ENCODE measurements at places on chromosomes 13 and 19.

DNA sequence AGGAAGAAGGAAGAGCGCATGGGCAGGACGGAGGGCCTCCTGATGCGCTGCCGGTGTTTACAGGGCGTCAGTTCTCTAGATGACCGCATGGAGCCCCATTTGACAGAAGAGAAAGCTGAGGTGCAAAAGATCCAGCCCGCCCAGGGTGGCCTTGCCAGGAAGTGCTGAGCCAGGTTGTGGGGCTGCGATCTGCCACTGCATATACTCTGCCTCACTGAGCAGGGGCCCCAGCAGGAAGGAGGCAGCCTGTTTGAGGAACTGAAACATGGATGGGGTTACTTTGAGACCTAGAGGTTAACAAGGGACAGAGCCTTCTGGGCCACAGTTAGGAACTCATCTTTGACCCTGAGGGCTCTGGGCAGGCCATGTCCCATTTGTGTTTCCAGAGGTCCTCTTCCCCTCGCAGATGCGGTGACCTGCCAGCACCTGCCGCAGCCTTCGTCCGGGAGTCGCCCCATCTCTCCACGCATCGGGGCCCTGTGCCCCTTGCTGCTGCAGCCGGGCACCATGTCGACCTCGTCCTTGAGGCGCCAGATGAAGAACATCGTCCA, 3.2 kb downstream of the EPN1 start:
- DNase-seq, result no peak

- DNase-seq, result no peak
Observed at GRCh38 chr13:111346101-111346680, 25.7 kb downstream of the TEX29 start.

- DNase-seq, result no peak
Observed at GRCh38 chr19:40232949-40233810, 6.7 kb upstream of the CCNP start.

GRCh38 chr13:75299246-75299645, 182.7 kb downstream of the TBC1D4 start:
- no peak for DNase-seq

DNA sequence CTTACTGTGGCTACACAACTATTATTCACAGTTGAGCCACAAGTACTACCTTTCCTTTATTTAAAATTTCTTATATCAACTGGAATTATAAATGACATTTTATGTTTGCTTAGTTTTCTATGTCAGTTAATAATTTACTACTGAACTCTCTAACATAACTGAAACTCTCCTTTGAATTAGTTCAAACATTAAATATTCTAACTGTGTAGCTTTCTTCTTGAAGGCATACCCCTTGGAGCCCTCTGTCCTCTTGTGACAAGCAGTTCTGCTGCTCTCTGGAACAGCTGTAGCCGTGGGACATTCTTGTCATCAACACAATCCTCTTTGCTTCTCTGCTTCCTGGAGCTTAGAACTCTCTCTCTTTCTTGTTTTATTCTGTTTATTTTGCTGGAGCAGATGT, 244.8 kb downstream of the NHLRC3 start:
- no peak for DNase-seq

DNA sequence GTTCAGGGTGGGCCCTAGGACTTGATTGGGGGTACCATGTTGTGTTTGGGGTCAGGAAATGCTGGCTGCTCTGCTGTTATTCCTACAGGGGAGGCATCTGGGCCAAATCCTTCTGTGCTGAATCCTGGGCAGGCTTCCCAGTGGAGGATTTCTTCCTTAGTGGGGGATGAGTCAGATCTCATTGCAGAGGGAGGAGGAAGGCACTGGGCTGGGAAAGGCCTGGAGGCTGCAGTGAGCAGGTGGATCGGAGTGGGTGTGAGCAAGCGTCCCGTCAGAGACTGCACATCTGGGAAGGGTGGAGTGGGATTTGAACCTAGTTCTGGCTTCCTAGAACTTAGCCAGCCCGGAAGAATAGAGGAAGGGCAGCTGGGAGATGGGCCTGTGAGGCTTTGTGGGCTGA, 11.5 kb downstream of the CCDC124 start:
- no peak for DNase-seq

DNA sequence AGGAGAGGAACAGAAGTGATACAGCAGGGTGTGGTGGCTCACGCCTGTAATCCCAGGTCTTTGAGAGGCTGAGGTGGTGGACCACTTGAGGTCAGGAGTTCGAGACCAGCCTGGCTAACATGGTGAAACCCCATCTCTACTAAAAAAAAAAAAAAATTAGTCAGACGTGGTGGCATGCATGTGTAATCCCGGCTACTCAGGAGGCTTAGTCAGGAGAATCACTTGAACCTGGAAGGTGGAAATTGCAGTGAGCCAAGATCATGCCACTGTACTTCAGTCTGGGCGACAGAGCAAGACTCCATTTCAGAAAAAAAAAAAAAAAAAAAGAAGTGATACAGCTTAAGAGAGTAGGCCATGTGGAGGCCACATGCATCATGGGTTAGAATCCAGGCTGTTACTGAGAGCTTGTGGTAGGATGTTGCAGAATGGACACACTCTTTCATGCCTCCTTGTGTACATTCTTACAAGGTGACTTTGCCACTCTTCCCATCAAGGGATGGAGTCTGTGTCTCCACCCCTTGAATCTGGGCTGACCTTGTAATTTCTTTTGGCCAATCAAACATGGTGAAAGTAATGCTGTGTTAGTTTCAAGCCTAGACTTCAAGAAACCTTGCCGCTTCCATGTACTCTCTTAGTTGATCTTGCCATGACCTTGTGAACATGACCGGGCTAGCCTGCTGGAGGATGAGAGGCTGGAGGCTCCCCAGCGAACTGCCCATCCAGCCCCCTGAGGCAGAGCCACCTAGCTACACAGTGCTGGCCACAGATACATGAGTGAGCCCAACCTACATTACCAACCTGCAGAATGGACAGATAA, 12.3 kb downstream of the FAM187B start:
- DNase-seq, result no peak

DNA sequence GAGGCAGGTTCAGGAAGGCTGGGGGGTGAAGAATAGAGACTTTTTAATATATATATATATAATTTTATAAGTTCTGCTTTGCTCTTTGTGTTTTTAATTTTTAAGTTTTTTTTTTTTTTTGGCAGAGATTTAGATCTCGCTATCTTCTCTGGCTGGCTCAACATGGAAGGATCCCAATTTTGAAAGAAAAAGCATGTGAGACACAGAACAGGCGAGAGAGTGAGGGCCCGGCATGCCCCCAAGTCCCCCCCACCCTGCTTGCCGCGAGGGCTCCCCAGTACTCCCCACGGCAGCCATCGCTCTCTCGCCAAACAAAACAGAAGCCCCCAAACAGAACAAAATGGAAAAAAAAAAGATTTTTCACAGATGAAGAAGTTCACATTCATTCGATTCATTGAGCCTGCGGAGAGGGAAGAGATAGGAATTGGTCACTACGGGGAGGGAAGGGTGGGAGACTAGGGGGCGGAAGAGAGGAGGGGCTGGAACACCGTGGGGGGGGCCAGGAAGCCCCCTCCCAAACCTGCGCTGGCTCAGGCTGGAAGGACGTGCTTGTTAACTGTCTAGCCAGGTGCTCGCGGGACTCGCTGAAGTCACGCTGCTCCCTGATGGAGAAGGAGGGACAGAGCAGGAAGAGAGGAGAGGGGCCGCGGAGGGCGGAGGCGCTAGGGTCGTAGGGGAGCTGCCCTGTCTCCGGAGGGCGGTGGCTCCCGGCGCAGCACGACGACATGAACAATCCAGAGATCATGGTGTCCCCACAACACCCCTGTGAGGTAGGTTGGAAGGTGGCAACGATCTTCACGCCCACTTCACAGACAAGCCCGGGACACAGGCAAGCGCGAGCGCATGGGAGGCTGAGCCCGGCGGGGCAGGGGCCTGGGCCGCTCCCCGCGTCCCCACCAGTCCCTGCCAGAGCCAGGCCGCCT, 10.6 kb downstream of the KHSRP start:
- DNase-seq, result no peak

GRCh38 chr13:98821372-98822224, 69.1 kb upstream of the SLC15A1 start:
- no peak for DNase-seq

GRCh38 chr19:16542910-16543472, 754 bp upstream of the CHERP start:
- no peak for DNase-seq

- DNase-seq, result no peak
Observed at GRCh38 chr19:11426656-11427055, 7.5 kb upstream of the RGL3 start.

- no peak for DNase-seq
Observed at GRCh38 chr19:31423896-31424295, 74.7 kb upstream of the TSHZ3 start.

- DNase-seq, result no peak
Observed at GRCh38 chr19:51815043-51815442, 20.1 kb downstream of the FPR3 start.

GRCh38 chr13:109476001-109476400, 310.4 kb downstream of the IRS2 start:
- DNase-seq, result no peak

GRCh38 chr13:110887597-110888333, 27.1 kb downstream of the ANKRD10 start:
- no peak for DNase-seq

DNA sequence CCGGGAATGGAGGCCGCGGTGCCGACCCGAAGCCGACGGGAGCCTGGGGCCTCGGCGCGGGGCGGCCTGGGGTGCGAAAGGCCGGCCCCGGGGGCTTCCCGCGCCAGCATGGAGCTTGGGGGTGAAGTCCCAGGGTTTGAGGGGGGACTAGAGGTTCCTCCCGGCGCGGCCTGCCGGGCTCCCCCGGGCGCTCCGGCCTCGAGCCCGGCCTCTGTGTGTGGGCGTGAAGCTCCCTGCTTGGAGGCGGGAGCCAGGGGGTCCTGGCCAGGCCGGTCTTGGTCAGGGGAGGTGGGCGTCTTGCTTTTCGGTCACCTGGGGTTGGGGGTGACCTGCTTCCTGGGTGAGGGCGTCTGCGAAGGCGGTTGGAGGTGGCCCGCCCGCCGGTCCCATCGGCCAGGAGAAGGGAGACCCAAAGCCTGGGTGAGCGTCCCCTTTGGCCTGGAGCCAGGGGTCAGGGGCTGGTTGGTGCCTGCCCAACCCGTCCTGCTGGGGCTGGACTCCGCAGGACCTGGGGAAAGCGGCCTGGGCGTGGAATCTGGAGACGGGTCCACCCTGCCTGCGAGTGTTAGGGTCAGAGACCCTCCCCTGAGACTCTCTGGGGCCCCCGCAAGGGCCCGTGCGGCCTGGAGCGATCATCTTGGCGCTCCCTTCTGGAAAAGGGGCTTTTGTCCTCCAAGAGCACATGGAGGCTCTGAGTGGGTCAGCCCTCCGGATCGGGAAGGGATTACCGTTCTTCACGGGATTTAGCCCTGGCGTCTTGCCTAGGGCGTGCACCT, 535 bp downstream of the BSG start:
- no peak for DNase-seq

DNA sequence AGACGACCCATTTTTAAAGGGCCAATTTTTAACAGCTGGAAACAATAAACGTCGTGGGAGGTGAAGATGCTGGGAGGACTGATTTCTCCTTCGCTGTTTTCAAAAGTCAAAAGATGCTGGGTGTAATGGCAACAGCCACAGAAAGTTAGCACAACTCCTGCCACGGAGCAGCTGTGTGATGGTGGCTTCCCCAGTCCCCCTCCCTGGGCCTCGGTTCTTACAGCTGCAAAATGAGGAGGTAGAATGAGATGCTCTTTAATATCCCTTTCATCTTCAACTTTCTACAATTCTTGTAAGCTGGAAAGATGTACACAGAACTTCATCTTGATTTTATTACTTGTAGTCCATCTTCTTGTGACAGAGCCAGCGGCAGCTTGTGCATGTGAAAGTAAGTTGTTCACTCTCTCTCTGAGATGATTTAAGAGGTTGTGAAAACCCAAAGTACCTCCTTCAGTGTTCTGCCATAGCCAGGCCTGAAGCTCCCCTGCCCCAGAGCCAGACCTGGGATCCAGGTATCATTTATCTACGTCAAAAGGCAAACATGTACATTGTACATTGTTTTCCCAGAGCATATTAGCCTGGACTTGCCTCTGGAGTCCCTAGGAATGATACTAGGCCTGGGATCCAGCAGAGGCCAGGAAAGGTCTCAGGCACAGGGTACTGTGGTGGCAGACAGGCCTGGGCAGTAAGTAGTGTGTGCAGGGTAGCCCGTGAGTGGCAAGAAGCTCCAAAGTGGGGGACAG, 3.4 kb upstream of the UBE2L5 start:
- DNase-seq, result no peak

- no peak for DNase-seq
Observed at GRCh38 chr13:65710514-65710913, 1519.6 kb downstream of the PCDH9 start.

DNA sequence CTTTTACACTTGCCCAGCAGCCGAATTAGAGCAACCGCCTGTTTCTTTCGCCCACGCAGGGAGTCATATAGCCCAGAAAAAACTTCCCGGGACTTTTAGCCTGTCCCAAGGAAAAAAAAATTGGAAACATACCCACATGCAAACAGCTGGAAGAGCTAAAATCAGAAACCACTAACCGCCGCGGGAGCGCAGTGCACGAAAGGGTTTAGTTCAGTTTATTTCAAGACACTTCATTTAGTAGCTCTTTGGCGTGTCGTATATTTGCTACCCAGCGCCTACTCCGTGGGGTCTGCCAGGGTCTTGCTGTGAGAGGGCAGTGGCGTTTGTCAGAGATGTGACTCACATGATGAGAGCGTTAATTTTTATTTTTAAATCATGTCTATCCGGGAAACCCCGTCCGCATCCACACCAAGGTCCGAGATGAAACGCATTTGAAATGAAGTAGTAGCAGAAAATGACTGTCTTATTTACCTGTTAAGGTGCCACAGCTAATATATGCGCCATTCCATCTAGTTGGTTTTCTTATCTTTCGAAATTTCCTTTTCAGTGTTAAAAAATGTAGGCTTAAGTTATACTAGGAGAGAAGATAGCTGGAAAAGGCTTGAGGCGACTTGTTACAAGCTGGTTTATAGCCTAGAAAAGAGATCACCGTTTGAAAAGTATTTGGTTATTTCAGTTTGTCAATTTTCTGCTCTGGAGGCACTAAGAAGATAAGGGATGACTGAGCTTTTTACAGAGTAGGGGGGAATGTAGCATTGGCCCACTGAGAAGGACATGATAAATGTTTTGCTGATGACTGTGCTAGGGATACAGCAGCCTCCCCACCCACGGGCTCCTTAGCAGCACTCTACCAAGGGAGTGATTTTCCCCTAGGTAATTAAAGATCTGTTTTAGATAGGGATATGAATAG, 1.7 kb downstream of the KLF5 start:
- no peak for DNase-seq

DNA sequence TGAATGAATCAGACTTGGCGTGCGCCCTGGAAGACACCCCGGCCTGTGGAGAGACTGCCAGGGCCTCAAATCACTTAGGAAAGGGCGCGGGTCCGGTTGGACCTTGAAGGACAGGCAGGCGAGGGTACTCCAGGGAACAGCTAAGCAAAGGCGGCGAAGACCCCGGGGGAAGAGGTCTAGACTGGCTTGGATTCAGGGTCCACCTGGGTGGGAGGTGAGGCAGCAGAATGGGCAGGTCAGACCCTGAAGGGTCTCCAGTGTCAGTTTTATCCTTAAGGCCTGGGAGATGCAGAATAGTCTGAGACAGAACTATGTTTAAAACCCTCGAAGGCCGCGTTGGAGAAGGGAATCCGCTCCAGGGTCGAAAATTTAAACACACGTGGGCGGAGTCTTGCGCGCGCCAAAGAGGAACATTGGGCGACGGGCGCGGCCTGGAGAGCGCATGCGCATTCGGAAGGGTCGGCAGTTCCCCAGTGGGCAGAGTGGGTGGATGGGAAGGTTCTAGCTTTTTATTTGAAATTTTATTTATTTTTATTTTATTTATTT, 567 bp upstream of the SMG9 start:
- peak; percentile 24 for DNase-seq

Measured in activated CD8-positive, alpha-beta memory T cell treated with anti-CD3 and anti-CD28 coated beads for 1 hour (primary cell).